Occipital lobe (tissue), 3 donors: ENCODE measurements at places on chromosomes 11 and 22. TPM values are rescaled to one million over a fixed set of nuclear protein-coding genes. Genes with fewer than 3 reads are reported as not detected.

DNA sequence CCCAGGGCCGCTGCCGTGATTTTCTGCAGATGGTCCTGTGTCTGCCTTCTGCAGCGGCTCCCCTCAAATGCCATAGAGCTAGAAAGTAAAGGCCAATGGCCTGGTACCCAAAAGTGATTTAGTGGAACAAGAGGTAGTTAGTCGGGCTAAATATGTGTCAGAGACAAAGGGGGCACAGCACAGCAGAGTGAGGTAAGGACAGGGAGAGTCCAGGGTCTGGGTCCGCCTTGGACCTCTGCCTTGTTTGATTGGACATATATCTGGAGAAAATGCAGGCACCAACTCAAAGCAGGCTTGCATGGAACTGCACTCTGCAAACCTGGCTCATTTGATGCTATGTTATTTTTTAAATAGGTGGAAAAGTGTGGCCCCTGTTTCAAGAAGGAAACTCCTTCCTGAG, 249.6 kb upstream of the B3GAT1 start:
- DNase-seq: no peak

DNA sequence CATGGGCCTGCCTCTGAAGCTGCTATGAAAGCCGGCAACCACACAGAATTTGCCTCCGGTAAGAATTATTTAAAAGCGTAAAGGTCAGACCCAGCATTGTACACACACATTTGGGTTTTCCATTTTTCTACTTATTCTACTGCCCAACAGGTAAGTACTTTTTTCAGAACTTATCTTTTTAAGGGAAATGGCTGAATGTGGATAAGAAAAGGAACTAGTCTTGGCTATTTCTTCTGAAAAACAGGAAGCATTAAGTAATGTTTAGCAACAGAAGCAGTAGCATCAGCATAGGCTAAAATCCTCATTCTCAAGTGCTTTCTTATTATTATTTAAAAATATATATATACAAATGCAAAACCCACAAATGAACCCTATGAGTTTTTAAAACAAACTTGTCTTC, 103.1 kb downstream of the MPPED2 start:
- no peak for DNase-seq

DNA sequence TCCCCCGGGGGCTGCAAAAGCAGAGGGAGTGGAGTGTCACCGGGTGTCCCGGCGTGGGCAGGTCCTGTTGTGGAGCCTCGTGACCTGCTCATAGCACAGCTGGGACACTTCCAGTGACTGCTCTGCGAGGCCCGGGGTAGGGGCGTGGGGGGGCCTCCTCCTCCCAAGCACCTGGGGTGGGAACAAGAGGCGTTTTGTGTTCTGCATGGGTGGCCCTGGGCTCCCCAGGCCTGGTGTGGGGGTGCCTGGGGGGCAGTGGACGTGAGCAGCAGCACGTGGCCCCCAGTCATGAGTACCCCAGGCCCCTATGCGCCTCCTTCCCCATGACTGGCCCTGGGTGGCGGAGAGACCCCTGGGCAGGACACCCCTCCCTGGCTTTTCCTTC, 104.7 kb downstream of the KCNQ1 start:
- DNase-seq: no peak

The NTM gene
- total RNA-seq: 158 TPM

GRCh38 chr11:11444027-11444803, 91.2 kb upstream of the CSNK2A3 start:
- DNase-seq: no peak

The OSM gene
- 0.31 TPM for total RNA-seq

The MS4A15 gene
- not detected for total RNA-seq

- no peak for DNase-seq
Measured at GRCh38 chr11:10308201-10308954, 3.5 kb downstream of the ADM start.

The OR9G4 gene
- total RNA-seq: not detected

DNA sequence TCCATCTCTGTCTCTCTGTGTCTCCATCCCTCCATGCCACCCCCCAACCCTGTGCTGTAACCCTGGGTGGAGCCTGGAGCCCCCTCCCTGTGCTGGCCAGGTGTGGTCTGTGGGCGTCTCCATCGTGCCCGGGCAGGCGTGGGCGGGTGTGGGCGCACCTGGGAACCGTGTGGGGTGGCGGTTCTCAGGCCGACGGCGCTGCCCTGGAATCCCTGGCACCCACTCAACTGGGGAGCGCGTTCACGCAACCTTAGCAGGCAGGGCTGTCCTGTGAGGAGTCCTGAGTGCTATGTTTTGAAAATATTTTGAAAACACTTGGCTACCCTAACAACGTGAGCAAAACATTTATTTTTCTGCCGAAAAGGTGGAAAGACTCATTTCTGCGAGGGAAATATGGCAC, 4.7 kb downstream of the TNNT3 start:
- DNase-seq: no peak

DNA sequence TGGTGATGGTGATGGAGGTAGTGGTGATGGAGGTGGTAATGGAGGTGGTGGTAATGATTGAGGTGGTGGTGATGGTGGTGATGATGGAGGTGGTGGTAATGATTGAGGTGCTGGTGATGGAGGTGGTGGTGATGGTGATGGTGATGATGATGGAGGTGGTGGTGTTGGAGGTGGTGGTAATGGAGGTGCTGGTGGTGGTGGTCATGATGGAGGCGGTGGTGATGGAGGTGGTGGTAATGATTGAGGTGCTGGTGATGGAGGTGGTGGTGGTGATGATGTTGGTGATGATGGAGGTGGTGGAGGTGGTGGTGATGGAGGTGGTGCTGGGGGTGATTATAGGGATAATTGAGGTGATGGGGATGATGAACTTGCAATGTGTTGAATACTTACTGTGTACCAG, 79.9 kb downstream of the MPPED1 start:
- DNase-seq: no peak

The KRTAP5-5 gene
- not detected for total RNA-seq

DNA sequence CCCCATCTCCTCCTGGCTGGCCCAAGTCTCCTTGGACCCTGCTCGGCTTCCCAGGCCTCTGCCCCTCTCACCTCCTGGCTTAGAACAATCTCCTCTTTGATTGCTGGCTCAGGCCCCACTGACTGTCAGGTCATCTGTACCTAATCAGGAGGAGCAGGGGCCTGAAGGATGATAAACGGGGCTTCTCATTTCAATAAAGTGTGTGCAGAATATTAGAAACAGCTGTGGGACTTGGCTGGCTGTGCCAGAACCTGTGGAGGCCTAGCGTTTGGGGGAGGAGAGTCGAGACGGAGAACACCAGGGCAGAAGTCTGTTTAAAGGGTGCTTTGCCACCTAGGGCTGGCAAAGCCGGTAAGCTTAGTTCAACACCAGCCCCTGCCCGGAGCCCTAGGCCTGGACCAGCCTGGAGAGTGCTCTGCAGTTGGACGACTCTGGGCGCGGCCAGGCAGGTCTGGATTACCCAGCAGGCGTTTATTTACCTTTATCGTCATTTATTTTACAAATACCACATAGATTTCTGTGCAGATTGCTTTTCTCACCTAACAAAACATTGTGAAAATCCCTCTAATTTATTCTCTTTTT, 10.1 kb upstream of the VSIG10L2 start:
- DNase-seq: no peak

GRCh38 chr22:31828739-31829138, 74.9 kb downstream of the DEPDC5 start:
- DNase-seq: no peak

The OR51B5 gene
- total RNA-seq: 0.47 TPM

The WT1 gene
- not detected for total RNA-seq

The SULT4A1 gene
- total RNA-seq: 51.6 TPM

DNA sequence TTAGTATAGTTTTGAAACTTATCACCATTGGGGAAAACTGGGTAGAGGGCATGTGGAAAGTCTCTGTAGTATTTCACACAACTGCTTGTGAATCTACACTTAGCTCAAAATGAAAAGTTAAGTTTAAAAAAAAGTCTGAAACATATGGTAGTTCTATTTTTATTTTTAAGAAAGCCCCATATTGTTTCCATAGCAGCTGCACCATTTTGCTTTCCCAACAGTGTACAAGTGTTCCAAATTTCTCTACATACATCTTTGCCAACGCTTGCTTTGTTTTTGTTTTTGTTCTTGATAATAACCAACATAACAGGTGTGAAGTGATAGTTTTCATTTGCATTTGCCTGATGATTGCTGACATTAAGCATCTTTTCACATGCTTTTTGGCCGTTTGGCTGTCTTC, 445.2 kb downstream of the FAM181B start:
- DNase-seq: no peak

GRCh38 chr11:16923987-16924386, 90.2 kb downstream of the PLEKHA7 start:
- DNase-seq: no peak

The MPZL3 gene
- 1.6 TPM for total RNA-seq

The GSTT2 gene
- not detected for total RNA-seq
